CD4-positive, alpha-beta T cell treated with Interleukin-4 for 4 hours (primary cell): ENCODE measurements at places on chromosomes 4 and X.

DNA sequence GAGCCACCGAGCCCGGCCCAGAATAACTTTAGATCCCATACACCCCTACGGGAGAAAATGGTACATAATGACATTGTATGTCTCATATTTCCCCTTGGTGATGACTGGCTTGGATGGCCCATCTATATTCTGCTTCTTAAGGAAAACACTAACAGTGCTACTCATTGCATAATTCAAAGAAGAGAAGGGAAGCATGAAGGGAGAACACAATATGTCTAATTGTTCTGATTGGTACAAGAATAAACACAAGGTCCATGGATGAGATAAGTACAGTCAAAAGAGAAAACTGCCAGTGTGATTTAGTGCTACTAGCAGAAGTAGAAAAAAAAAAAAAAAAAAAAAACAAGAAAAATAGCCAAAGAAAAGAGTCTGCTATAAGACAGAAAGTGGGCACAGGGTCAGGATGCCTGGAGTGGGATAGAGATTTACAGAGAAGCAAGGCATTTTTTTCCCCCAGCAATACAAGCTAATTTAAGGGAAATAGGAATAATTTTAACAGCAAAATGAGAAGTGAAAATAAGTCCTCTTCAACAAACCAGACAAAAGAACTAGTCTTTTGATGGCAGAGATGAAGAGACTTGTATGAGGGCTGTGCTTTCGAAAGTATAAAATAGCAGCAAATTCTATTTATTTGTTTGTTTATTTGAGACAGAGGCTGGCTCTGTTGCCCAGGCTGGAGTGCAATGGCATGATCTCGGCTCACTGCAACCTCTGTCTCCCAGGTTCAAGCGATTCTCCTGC lies 96.5 kb upstream of the MAP3K15 start:
- no peak for DNase-seq

DNA sequence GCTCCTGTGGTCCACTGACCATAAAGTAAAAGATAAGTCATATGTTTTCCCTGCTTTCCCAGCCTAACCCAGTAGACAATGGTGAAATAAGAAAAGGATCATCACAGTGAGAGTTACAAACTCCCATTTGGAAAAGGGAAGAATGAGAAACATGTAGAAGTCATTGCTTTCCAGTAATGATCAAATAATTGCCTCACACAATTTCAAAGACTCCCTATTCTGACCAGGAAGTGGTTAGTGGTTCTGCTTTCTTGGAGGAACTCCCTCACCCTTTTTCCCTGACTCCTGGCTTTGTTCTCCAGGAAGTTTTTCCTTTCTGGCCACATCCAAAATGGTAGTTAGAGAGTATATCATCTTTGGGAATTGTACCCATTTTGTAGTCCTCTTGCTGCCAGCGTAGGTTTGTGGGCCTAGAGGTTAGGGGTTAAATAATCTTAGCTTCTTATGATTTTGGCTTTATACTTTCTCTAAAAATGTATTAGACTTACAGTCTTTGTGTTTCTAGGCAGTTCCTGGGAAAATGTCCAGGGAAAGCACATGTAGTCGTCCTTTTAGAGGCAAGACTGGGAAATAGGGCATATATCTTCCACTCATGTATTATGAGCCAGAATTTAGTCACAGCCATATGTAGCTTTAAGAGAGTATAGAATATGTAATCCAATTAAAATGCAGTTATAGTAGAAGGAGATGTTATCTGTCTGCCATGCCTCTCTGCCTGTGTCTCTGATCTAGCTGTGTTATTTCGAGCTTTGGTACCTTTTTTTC lies 10.5 kb downstream of the VAMP7 start:
- DNase-seq, result no peak

- DNase-seq, result no peak
These were observed 22.3 kb downstream of the ADGRA3 start for GRCh38 chr4:22493523-22493922.

DNA sequence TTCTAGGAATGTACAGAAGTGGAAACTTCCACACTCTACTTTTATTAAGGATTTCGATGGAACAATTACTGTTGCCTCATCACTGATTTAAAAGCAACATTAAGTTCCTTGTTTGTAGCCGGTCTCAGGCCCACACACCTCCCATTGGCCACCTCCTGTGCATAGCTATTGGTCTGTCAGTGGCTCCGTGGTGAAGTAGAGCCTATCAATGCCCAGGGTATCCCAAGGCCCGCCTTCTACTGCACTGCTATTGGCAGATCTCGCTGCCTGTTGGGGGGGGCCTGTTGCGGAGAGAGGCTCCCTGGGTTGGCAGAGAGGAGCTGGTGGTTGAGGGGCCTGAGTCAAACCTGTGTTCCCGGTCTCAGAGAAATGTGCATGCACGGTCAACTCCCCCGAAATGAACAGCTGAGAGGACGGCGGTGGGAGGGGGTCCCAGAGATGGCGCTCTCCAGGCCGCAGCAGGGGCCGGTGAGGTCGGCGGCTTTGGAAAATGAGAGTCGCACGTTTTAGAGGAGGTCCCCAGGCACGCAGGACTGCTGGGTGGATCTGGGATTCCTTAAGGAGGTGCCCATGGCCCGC lies 4.9 kb upstream of the ARAF start:
- DNase-seq, result peak; percentile 90

GRCh38 chr4:127968586-127968985 lies 3.4 kb downstream of the ABHD18 start:
- no peak for DNase-seq

DNA sequence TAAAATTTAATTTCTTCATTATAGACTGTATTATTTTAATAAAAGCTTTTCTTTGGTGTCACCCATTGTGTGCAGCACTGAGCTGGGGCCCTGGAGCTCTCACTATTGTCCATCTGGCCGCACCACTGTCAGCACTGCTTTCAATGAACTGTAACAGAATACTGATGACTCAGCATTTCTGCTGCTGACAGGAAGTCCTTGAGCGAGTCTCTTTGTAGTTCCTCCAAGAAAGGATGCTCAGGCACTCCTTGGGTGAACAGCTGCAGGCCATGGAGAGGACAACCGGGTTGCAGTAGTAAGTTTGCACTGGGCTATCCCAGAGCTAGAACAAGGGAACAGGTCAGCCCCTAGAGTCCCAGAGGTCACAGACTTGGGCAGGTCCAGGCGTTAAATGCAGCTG lies 81.6 kb downstream of the SORBS2 start:
- DNase-seq, result no peak
